CD4-positive, alpha-beta T cell treated with Interleukin-15 for 1 hour (primary cell): ENCODE measurements at places on chromosomes 6 and 20.

DNA sequence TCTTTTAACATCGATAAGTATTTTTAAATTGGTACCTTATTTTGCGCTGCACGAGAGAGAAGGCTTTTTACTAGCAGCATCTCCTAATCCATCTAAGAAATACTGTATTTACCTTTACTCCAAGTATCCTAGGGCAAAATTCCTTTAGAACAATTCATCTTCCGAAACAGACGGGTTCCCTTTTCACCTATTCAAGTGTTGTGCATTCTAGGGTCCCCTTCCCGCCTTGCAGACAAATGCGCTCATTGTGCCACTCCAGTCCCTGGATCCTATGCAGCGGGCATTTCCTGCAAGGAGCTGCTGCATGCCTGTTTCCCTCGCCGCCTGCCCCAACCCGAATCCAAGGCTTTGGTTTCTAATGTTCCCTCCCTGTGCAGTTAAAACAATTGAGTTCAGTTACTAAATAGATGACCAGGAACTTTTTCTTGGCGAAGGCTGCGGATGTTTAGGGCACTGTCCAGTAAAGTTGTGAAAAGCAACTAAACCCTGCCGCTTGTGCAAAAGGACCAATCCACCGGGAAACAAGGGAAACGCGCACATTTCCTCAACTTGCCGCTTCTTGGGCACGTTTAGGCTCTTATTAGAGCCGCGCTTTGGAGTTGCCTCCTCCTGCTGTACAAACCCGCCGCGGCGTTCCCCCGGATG, 556 bp upstream of the SCAF8 start:
- no peak for DNase-seq

GRCh38 chr6:49732781-49733180, 11.4 kb downstream of the CRISP3 start:
- DNase-seq = no peak

DNA sequence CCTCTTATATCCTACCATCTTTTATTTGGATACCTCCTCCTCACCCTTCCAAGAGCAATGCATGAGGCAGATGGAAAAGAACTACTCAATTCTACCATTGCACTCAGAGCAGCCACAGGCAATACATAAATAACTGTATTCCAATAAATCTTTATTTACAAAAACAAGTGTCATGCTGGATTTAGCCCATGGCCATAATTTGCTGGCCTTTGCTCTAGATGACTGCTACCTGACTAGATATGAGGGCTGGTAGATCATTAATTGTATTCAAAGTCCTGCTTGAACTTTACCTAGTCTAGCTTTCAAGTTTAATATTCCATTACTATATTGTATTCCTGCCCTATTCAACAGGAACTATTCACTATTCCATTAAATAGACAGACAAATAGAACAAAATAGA, 37.1 kb downstream of the AFG1L start:
- no peak for DNase-seq

DNA sequence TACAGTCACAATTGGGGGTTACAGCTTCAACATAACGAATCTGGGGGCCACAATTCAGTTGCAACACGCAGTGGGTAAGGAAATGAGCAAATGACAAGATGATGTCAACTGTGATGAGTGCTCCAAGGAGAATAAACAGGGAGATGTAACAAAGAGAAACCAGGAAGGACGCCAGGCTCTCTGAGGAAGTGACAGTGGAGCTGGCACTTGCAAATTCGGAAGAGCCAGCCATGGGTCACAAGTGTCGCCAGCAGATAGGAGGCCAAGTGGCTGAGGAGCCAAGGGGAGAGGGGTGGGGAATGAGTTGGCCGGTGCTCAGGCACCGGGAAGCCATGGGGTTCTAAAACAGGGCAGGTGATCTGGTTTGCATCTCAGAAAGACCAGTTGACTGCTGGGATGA, 136.4 kb downstream of the EYA2 start:
- no peak for DNase-seq

GRCh38 chr6:16658348-16659034, 102.8 kb downstream of the ATXN1 start:
- DNase-seq = no peak

GRCh38 chr6:37190159-37190535, 20.2 kb downstream of the PIM1 start:
- DNase-seq = no peak

DNA sequence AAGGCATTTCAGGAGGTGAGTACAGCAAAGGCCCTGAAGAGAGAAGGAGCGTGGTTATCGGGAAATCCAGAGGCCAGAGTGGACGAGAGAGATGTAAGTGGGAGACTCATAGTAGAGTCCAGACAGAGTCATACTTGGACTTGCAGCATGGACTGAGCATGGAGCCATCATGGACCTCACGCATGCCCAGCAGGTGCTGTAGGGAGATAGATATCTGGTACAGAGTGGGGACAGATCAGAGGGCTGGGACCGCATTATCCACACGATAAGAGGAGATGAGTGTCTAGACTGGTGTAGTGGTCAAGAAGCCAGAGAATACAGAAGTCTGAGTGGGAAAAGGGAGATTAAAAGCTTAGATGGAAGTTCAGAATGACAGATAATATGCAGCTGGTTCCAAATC, 127.0 kb downstream of the TBC1D7 start:
- DNase-seq = no peak

- no peak for DNase-seq
Measured at GRCh38 chr20:63500151-63500901, 1.4 kb upstream of the EEF1A2 start.

- no peak for DNase-seq
Measured at GRCh38 chr20:46036370-46036769, 7.4 kb downstream of the SLC12A5 start.

DNA sequence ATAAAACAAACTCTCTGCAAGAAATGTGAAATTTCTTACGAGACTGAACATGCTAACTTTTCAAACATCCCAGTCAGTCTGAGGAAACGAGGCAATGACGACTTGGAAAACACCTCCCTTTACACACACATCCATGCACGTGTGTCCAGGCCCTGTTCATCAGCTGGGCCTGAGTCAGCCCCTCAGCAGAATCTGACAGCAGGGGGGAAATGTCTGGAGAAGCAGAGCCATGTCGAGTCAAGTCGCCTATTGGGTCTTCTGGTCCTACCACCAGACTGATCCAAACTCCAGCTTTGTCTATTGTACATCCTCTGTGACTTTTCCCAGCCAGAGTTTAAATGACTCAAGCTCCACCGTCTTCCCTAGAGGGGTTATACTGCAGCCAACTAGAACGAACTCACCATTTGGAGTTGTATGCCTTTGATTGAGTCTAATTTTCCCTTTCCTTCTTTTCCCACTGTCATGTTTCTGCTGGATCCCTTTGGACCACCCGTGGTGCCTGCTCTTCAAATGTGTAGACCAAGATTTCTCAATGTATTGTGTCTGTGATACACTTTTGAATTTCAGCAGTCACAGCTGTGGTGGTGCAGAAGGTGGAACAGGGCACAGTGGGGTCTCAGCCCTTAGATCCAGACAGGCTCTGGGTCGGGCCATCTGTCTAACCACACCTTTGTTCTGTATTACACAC, 254.0 kb downstream of the CDC5L start:
- DNase-seq = no peak
